MG63 (cell line): ENCODE measurements at places on chromosomes 13 and 19. TPM values are rescaled to one million over a fixed set of nuclear protein-coding genes. Genes with fewer than 3 reads are reported as not detected.

DNA sequence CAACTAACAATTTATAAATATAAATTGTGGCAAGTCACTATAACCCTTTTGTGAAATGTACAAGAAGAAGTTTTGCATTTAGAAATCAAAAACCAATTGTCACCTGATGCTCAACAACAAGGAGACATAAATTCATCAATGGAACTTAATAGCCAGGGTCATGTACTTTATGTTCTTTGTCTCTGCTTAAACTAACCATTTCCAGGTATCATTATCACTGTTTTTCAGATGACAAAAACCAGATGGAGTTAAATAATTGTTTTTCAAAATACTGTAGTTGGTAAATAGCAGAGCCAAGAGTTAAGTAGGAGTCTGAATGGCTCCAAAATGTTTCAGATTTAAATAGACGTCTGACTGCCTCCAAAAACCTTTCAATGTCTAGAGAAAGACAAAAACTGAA, 72.3 kb upstream of the MAB21L1 start:
- DNase-seq, result no peak

- no peak for DNase-seq
Measured at GRCh38 chr19:45475537-45476291, 7.9 kb downstream of the FOSB start.

GRCh38 chr13:21703846-21704245, 33.0 kb downstream of the FGF9 start:
- peak; percentile 90 for DNase-seq

GRCh38 chr19:53517114-53517741, 20.7 kb upstream of the ZNF331 start:
- DNase-seq, result no peak

- DNase-seq, result peak; percentile 14
Measured at GRCh38 chr13:73913751-73914518, 220.3 kb downstream of the KLF12 start.

DNA sequence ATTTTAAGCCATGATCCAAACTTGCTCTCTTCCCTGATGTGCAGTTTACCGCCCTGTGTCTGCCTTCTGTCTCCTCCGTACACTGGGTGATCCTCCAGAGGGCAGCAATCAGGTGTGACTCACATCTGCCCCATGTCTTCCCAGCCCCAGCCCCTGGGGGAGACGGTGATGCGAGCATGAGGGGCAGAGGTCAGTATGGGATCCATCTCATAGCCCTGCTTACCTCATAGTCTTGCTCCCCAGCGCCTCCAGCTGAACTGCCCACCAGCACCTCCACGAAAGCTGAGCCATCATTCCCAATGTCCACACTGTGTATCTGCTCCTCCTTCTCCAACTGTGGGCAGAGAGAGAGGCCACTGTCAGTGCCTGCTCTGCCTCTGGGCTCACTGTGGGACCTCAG, 14.6 kb downstream of the XRCC1 start:
- peak; percentile 45 for DNase-seq

- no peak for DNase-seq
Measured at GRCh38 chr19:38661996-38662395, 14.5 kb downstream of the ACTN4 start.

- DNase-seq, result peak; percentile 30
Measured at GRCh38 chr19:16851031-16851712, 22.0 kb downstream of the SIN3B start.

DNA sequence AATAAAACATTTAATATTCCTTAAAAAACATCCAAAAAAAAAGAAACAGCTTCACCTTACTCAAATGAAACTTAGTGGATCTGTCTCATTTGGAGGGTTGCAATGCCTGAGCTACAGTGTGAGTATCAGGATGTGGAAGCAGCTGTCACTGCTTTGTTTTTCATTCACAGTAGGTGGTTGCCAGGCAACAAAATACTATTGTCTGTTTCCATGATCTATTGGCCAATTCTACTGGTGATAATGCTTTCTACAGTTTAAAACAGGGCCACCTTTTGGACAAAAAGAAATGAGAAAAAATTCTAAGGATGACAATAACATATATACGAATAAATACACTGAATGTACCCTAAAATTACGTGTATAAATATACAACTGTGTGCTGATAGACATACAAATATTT, 3.0 kb downstream of the ENOX1 start:
- DNase-seq, result no peak

DNA sequence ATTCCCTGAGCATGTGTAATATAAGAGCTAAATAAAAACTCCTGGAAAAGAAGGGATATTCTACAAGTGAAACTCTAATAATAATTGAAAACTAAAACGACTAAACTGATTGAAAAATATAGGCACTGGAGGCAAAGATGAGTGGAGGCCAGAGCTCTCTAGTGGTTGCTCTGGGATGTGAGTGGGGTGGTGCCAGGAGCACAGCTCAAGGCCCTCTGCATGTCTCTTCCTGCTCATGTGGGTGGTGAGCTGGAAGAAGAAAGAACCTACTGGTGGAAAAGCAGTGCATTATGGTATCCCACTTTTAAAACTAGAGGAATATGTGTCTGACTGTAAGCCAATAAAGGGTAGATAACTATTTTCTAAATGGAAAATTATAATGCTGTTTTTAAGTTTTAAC, 15.8 kb upstream of the ARHGEF7 start:
- DNase-seq, result peak; percentile 11

CRX gene
- total RNA-seq, result not detected in 2 replicates

BCL2L12 gene
- 3.0 TPM in 1 of 2 replicates, not detected in the other for total RNA-seq

GPC6 gene
- 4.1 and 10.1 TPM in 2 replicates for total RNA-seq
